ENCODE measurements at places on chromosomes 5 and 9.

DNA sequence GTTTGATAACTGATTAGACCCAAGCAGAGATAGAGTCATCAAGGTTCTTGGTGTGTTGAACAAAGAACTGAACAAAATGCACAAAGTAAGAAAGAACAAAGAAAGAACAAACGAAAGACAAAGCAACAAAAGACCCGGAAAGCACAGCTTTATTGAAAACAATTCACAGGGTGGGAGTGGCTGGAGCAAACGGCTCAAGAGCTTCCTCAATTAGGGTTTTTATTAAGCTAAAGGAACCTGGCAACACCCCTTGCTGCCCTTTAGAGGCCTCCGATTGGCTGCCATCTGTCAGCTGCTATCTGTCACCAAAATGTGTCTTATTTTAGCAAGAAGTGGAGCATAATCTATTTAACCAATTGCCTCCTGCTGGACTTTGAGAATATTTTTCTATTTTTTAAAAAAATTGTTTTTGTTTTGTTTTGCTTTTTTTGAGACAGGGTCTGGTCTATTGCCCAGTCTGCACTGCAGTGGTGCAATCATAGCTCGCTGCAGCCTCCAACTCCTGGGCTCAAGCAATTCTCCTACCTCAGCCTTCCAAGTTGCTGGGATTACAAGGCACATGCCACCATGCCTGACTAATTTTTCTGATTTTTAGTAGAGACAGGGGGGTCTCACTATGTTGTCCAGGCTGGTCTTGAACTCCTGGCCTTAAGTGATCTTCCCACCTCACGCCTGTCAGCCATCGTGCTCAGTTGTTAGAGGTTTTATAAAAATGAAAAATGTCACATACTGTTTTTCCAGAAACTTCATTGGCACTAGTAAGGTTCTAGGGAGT lies 7.7 kb upstream of the ABO start:
- no peak for DNase-seq

GRCh38 chr5:34695275-34696027 lies 39.3 kb downstream of the RAI14 start:
- no peak for DNase-seq

GRCh38 chr5:65749956-65750355 lies 28.0 kb downstream of the NLN start:
- no peak for DNase-seq

DNA sequence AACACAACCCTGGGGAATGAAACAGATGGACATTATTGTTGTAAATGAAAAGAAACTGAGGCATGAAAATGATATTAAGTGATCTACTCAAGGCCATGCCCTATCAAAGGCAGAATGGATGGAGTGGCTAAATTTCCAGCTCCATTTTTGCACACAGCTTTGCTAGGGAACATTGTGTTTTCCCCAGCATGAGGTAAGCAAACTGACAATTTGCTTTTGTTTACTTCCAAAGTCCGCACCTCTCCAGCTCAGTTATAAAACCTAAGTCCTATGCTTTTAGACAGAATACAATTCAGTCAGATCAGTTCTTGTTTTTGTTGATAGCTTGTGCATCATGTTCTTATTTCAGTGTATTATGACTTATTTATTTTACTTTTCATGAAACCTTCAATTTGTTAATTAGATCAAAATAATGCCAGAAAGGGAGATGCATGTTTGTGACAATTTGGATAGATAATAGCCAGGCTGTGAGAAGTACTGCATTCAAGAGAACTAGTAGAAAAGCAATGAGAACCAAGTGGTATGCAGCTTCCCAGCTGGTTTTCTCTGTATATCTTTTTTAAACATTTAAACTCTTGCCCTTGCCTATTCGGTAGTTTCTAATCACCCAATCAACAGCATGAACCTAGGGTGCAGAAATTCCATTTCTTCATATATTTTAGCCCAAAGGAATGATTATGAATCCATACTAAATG lies 380.8 kb downstream of the SPATA31D1 start:
- DNase-seq, result no peak

DNA sequence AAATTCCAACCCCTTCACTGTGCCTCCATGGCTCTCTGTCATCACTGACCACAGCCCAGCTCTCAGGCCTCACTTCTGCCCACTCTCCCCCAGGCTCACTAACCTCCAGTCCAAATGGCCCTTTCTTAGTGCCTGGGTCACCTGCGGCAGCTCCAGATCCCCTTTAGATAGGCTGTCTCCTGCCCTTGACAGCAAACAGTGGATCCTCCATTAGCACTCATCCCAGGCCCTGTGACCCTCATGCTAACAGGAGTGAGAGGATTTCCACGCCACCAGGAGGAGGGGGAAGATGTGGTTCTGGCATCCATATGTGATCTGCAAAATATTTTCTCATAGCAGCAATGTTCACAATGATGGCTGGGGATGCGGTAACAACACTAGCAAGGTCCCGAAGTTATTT lies 139.4 kb downstream of the DCP2 start:
- no peak for DNase-seq

DNA sequence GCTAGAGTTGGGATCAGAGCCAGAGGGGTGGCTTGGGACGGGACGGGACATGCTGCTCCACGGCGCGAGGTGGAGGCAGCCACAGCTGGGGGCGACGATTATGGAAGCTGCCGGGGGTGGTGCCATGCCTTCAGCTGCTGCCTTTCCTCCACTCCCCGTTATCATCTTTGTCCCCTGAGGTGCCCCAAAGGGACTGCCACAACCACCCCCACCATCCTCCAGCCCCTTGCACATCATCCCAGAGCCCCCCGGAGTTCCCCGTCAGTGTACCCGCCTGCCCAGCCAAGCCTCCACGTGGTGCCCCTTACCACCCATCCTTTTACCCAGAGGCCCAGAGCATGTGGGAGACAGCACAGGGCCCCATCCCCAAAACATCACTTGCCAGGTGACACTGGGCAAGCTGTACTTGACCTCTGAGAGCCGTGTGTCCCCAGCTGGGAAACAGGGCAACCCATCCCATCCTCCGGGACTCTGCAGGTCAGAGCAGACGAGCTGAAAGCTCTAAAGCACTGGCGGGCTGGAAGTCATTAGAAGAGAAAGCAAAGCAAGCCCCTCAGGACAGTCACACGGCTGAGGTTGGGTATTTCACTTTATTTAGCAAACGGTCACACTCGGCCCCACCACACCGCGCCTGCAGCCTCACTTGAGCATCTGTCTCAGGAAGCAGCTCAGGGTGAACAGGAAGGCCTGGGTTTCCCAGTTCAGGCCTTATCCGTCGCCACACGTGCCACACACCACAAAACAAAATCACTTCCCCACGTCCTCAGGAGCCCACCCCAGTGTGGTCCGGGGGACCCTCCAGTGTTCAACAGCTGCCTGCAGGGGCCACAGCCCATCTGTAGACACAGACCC lies 19.5 kb upstream of the MXD3 start:
- no peak for DNase-seq

DNA sequence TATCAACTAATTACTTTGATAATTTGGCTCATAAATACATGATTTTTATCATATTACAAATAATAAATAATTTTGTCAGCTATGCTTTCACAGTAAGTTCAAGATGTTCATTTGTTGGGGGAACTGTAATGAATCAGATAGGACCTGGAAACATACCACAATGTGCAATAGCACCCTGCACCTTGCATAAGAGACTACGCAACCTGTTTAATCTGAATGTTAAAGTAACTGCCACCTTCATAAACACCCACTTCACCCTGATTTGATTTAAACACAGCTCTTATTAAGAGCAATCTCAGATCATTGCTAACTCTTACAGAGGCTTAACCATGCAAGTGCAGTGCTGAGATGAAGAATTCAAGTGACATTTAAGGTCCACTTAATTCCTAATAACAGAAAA lies 69.1 kb upstream of the GABRA1 start:
- no peak for DNase-seq

DNA sequence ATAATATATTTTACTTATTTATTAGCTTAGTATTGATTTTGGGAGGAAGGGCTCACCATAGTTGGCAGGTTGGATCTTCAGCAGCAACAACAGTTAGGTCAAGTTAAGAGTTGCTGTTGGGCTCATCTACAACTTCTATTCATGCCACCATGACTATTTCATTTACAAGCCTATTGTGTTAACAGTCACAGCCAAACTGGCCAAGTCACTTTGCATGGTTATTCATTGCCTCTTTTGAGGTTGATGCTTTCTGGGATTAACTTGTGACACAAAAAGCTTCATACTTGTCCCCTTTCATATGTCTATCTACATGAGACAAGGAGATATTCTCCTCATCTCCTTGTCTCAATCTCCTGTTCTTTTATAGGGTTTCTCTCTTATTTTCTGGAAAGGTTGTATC lies 98.3 kb downstream of the WDR70 start:
- no peak for DNase-seq

DNA sequence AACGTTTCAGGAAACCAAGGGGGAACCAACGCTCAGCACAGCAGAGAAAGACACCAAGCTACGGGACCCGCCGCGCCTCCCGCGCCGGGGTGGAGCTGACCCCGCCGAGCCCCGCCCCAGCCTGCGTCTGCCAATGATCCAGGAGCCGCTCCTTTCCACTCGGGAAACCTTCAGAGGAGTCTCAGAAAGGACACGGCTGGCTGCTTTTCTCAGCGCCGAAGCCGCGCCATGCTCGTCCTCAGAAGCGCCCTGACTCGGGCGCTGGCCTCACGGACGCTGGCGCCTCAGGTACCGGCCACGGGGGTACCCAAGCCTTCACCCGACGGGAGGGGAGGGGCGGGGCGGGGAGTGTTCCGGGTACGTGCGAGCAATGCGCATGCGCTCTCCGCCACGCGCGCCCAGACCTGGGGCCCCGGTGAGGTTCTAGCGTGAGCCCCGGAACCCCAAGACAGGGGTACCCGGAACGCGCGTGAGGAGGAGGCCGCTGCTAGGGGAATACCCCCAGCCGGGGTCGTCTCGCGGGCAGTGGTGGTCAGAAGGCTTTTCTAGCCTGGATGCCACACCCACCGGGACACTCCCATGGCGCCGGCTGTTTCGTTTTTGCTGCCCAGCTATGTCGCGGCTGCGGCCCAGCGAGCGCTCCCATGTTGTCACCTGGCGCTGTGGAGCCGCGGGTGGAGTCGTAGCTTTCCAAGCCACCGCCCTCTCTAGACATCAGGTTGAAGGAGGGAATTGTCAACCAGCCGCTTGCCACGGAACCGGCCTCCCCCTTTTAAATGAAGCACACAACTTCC lies at the start of gene NIPSNAP3A:
Gene NIPSNAP3A, plus strand, starts transcription at position 119 of the 794 bp plus-strand sequence. Its CDS starts 110 bp downstream, at position 229.
- peak; percentile 94 for DNase-seq

- no peak for DNase-seq
Measured at GRCh38 chr9:132630116-132630515, 39.7 kb downstream of the DDX31 start.

GRCh38 chr9:7186175-7186574 lies 428.4 kb downstream of the KDM4C start:
- no peak for DNase-seq

DNA sequence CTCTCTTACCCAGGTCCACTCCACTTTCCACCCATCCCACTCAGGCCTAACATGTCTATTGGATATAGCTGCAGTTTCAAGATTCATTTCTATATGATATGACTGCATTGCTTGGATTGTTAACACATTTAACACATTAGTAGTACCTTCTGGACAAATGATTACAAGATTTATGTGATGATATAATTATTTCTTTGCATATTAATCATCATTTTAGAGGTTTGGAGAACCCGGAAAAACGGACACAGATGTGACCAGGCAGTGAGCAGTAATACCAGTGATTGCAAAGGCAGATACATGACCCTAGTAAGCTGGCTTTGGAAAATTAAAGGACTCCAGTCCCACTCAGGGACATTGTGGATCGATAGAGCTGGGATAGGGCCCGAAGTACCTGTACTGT lies 103.8 kb downstream of the PRR16 start:
- DNase-seq, result no peak

- DNase-seq, result no peak
Measured at GRCh38 chr5:147431586-147431985, 78.3 kb downstream of the DPYSL3 start.

DNA sequence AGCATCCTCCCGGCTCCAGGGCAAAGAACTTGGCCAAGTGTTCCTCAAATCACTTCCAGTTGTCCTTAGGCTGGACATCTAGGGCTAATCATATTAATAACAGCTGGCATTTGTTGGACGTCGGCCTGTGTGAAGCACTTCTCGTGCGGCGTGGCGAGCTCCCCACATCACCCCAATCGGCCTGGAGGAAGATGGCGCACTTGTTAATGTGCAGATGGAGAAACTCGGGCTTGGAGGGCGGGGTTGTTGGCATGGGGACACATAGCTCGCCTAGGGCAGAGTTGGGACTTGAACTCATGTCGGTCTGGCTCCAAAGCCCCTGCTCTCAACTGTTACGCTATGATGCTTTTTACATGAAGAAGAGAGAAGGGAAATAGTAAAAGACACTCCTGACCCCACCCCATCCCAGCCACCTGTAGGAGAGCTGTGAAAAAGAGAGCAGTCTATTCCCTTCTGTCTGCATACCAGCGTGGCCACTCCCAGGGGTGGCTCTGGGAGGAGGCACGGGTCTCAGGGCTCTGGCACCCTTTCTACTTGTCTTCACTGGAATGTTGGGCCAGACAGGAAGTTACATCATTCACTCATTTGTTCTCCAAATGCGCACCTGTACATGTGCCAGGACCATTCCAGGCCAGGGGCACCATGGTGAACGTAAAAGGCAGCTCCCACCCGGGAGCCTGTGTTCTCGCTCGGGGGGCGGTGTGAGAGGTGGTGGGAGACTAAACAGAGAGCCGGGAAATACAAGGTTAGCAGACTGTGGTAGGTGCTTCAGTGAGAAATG lies 12.8 kb upstream of the NUP214 start:
- DNase-seq, result peak; percentile 63

- no peak for DNase-seq
Measured at GRCh38 chr5:25573691-25574090, 928.9 kb upstream of the CDH10 start.

- DNase-seq, result no peak
Measured at GRCh38 chr5:95599252-95599651, 20.6 kb upstream of the GPR150 start.

DNA sequence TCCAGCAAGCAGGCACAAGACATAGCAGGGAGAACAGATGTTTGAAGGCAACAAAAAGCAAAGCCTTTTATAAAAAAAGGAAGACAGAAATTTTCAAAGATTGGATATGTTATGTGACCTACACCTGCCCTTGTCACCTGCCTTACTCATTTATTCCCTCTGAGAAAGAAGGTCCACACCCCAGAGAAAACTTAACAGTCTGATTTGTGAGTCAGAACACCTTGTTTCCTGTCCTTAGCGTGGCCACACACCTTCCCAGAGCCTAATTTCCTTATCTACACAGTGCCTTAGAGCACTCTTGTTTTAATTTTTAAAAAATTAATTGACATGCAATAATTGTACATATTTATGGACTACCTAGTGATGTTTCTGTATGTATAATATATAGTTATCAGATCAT lies 419.0 kb upstream of the DAB2 start:
- DNase-seq, result no peak

All from chondrocyte (in vitro differentiated cells).